CD4-positive, alpha-beta T cell treated with Interleukin-6 at 100 ng/mL for 8 hours (primary cell): ENCODE measurements at places on chromosomes 16 and 17.

GRCh38 chr17:15278924-15279477 is 13.9 kb upstream of the PMP22 start:
- DNase-seq, result no peak

GRCh38 chr17:34726536-34727384 is 147.4 kb downstream of the TMEM132E start:
- DNase-seq, result no peak

DNA sequence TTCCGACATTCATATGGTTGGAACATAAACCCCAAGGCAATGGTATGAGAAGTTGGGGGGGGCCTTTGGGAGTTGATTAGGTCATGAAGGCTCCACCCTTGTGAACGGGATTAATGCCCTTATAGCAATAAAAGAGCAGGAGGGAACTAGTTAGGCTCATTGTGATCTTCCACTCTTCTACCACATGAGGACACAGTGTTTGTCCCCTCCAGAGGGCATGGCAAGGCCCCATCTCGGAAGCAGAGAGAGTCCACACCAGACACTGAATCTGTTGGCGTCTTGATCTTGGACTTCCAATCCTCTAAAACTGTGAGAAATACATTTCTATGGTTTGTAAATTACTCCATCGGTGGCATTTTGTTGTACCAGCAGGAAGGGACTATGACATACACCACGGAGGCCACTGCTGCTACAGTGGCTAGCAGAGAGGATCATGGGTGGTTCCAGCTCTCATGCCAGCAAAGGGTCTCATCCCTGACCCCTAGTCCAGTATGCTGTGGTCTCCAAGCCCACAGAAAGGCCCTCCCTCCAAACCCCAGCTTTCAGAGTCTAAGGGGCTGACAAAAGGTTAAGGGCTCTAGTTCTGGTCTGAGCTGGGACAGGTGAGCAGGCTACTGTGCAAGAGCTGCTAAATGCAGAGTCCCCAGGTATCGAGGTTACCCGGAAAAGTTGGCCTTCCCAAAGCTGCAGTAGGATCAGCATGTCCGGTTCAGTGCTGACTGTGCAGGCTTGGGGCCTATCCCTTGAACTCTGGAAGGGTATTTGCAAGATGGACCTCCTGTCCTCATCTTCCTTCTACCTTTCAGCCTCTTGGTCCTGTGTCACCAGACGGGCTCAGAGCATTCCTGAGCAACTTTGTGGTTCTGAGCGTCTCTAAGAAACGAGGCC is 12.2 kb downstream of the CCR7 start:
- DNase-seq, result no peak

DNA sequence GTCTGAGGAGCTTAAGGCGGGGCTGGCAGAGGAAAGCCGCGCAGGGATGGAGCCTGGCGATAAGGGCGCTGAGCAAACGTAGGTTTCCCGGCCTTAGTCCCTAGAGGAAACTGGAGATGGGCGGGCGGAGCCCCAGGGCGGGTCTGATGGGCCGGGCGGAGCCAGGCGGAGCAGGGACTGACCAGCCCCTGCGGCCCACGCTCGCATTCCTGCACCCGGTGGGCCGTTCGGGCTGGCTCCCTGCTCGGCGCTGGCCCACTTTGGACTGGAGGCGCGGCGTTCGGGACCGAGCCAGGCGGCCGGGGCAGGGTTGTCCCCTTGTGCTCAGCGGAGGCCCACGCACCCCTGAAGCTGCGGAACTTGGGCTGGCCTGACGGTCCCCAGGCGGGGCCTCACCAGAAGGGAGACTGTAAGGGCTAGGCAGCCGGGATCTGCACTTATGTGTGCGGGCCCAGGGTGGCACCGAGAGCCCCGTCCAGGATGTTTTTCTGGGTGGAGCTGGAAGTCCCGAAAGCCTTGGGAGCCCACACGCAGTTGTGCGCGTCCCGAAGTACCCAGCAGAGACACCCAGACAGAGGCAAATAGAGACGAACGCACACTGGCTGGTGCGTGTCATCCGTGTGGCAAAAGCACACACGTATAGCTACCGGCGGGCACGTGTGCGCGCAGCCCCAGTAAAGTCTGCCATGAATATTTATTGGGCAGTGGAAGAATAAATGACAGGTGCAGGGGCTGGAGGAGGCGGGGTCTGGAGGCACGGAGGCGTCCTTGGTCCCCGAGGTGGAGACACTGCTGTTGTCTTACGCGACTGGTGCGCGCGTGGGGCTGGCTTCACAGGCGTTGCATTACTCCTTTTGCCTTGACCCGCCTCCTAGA is 1.4 kb downstream of the PYDC1 start:
- no peak for DNase-seq

- peak; percentile 88 for DNase-seq
These were observed 81.2 kb downstream of the KCNJ12 start for GRCh38 chr17:21457051-21458026.

DNA sequence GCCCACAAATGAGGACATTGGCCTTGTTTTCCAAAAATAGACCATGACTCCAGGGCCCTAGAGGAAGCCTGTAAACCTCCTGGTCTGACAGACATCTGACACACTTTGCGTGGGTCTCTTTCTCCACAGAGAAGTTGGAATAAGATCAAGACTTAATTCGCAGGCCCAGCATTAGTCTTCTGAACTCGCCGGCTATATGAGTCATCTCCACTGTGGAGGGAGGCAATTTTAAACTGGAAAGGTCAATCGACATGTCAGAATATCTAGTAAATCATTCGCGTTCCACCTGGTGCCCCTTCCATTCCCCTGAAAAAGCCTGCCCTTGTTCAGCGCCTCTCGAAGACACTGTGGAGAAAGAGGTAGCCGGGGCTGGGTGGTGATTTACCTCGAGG is 140.1 kb downstream of the CLEC16A start:
- no peak for DNase-seq

GRCh38 chr17:66076546-66077190 is 115.3 kb downstream of the CEP112 start:
- DNase-seq, result no peak

DNA sequence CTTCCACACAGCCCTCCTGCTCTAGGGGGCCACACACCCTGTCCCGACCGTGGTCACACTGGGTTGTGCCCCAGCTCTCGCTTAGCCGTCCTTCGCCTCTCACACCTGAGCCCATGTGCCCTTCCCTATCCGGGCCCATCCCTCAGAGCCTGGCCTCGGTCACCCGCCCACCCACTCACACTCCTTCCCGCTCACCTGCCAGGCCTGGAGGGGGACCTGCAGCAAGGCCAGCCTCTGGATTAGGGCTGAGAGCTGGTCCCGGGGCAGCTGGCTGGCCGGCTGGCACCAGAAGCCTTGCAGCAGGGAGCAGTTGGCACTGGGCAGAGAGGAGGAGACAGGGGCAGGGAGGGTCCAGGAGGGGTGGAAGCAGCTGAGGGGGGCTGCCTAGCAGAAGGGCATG is 9.7 kb downstream of the RPUSD1 start:
- no peak for DNase-seq

DNA sequence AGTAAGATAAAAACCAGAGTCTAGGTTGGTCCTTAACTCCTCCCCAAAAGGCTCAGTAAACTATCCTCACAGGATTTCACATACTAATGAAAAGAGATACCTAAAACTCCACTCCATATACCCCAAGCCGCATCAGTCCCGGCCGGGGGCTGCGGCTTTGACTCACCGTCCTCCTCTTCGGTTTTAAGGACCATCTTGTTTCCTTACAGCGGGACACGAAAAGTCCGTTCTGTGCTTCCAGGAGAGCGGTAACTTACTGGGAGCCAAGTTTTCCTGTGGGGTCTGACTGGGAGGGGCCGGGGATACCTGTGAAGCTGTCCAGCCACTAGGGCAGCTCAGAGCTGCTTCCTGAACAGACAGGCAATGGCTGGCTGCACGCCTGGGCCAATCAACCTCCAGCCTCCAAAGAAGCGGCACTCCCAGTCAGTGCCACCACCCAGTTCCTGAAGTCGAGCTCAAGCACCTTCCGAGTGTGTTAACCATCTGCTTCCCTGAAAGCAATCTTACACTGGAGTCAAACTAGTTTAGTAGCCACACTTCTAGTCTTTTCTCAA is 45.5 kb downstream of the CYTH1 start:
- DNase-seq, result peak; percentile 78

DNA sequence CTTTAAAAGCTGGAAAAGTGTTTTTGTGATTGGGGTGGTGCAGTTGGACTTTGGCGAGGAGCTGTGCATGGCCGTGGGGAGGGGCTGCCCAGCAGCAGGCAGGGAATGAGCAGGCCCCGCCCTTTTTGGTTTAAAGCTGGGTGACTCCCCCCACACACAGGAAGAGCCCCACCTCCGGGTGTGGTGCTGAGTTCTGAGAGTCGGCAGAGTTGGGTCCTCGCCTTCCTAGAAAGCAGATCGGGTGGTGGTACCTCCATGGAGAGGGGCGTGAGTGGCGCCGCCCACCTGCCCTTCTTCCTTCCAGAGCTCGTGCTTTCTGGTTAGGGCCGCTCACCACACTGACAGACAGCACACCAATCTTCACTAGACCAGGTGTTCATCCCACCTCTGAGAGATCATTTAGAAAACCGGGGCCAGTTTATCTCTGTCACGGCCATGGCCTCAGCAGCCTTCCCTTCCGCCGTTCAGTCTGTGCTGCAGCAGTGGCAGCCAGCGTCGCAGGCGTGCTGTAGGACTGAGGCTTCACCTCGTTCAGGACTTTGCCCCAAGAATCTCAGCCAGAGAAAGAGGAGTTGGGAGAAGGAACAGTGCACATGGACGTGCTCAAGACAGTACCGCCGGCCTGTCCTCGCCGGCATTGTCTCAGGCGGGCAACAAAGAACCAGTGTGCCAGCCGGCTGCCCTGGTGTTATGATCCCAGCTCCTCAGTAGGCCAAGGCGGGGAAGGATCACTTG is 144.0 kb upstream of the CHMP6 start:
- peak; percentile 68 for DNase-seq

DNA sequence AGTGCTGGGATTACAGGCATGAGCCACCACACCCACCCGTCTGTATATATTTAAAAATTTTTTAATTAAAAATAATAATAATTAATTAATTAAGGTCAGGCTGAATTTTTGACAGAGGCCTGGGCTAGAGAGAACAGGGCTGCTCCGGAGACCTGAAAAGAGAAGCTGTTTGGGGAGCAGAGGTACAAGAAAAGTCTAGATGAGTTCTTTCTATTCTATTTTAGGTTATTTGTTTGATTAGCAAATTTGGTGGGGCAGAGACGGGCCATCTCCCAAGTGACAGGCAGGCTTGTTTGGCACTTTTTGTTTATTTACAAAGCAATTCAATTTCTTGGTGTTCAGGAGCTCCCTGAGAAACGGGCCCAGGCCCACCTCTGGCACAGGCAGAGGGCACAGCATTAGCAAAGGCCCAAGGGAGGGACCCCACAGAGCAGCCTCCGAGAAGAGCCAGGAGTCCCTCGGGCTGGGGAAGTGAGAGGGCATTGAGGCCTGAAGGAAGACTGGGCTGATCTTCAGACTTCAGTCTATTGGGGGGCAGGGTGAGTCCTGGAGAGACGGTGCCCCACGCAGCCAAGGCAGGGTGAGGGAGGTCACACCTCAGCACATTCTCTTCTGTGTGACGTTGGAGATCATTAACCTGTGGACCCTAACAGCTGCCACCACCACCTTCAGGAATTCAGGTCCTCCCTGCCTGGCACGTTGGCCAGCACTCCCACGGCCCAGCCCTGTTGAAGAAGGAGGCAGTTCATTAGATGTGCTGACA is 10.8 kb upstream of the RIPOR1 start:
- DNase-seq, result no peak

DNA sequence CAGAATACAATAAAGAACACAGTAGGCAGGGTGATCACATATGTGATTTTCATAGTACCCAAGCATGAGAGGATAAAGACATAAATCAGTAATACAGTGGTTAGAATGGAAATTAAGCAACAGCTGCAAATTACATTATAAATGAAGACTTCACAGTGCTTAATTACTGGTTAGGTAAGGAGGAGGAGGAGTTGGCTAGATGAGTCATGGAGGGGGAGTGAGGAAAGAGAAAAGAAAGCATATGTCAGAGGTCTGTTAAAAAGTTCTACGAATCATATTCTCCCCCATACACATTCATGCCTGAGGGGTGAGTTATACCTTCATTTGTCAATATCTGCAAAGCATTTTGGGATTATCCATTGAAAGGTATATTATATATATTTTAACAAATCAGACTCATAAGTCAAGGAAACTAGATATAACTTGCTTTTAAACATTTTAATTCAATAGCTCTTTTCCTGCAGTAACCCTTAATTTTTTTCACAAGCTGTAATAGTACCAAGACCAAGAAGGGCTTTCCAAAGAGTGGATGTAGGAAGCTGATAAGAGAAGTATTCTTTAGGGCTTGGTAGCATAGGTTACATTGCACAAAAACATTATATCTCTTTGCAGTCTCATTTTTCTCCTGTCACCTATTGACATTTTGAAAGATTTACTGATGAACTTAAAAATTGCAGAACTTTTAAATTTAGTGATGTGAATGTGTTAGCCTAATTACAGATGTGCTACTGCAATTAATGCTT is 99.3 kb downstream of the STXBP4 start:
- no peak for DNase-seq

DNA sequence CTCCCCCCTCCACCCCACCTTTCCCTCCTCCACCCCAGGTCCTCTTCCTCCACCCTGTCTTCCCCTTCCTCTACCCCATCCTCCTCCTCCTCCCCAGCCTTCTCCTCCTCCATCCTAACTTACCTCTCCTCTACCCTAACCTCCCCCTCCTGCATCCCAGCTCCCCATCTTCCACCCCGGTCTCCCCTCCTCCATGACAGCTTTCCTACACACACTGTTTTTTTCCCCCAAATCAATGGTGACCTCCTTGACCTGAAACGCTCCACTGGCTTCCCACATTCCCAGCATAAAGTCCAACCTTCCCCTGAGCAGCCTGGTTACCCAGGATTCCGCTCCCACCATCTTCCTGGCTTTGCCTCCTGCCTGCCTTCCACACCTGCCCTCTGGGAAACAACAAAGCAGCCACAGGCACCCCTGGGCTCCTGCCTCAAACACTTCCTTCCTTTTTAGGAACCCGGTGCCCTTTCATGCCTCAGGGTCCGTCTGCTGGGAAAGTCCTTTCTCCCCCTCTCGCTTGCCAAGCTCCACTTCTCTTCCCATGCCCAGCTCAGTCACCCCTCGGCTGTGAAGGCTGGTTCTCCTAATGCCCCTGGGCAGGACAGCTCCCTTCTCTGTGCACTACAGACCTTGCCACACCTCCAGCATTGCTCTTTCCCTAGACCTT is 2.1 kb downstream of the RGS9 start:
- no peak for DNase-seq

- peak; percentile 32 for DNase-seq
These were observed at the start of gene ORAI3 for GRCh38 chr16:30948667-30949649. ORAI3 (plus strand) TSS chr16:30949068; CDS start chr16:30949290, 222 bp downstream.

- no peak for DNase-seq
These were observed 498.5 kb upstream of the ZFHX3 start for GRCh38 chr16:73546341-73546845.

GRCh38 chr16:74817851-74818250 is 43.2 kb upstream of the FA2H start:
- no peak for DNase-seq
